ENCODE measurements at places on chromosomes 7 and 10. TPM values are rescaled to one million over a fixed set of nuclear protein-coding genes. Genes with fewer than 3 reads are reported as not detected.

GRCh38 chr10:77220150-77220549, 417.5 kb downstream of the KCNMA1 start:
- DNase-seq = no peak

DNA sequence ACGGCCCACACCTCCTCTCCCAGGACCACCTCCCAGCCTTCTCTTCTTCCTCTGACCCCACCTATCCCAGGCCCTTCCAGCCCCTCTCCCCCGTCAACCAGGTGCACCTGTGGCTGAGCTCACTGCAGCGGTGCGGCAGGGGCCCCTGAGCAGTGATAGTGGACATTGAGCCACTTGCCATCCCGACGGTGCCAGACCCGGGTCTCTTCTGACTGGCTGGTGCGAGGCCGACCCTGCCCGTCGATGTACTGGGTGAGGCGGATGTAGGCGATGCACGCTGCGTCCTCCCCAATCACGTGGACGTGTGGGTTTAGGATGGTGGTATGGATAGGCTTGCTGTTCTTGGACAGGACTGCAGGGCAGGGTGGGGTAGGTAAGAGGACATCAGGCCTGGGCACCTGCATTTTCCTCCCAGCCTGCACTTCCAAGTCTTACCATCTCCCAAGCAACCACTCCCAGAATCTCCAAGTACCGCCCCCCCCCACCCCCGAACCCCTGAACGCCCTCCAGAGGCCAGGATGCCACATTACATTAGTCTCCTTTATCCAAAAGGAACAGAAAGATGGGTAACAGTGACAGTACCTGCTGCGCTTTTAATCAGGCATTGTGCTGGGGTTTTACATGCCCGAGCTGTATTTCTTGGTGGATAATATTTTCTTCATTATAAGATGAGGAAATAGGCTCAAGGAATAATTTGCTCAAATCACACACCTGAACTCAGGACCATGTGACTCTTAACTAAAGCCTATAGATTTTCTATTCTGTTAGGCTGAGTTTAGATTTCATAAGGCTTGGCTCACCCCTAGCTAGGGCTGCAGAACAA, 3.7 kb upstream of the NDST2 start:
- DNase-seq = no peak

- DNase-seq = no peak
Measured at GRCh38 chr10:43259213-43259991, 7.5 kb downstream of the RASGEF1A start.

The FGFR2 gene
- 24.4 TPM for total RNA-seq

DNA sequence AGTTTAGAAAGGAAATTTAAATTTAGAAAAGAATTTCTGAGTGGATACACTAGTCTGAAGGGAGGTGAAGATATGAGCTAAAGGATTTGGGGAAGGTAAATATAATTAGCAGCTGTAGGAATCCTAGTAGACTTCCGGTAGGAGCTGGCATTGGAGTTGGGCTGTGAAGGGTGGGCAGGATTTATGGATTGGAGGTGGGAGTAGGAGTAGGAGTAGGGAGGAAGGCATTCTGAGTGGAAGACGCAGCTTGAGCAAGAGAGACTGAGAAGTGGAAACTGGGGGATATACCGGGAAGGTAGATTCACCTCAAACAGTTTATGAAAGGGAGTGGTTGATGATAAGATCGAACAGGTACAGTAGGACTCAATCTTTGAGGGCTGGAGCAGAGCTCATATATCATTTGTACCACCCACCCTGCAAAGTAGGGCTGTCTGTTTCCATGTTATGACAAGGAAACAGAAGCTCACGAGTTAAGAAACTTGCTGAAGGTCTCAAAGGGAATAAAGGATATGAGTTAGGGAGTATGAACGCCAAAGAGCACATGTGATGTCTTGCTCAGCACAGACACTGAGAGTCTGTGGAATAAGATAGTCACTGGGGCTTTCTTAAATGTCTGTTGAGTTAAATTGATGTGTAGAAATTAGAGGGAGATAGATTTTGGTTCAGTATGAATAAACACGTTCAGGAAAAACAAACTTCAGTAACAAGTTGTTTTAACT, 81.6 kb downstream of the RPS24 start:
- DNase-seq = no peak

The CTNNA3 gene
- total RNA-seq = 48.7 TPM

GRCh38 chr7:158633055-158633956, 45.7 kb upstream of the PTPRN2 start:
- no peak for DNase-seq

DNA sequence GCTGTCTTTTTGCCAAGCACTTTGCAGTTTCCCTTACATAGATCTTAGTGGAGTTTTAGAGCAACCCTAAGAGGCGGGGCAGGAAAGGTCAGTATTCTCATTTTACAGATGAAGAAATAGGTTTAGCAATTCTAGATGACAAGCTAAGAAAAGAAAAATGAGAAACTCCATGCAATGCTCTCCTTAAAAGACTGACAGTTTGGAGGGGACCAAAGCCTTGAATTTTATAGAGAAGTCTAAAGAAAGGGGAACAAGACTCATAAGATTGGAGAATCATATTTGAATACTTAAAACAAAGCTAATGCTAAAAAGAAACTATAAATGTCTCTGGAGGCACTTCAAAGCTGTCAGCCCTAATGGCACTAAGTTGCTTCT, 19.6 kb downstream of the CEP55 start:
- DNase-seq = no peak

The NUP205 gene
- total RNA-seq = 26.0 TPM

The SUN1 gene
- total RNA-seq = 124 TPM

DNA sequence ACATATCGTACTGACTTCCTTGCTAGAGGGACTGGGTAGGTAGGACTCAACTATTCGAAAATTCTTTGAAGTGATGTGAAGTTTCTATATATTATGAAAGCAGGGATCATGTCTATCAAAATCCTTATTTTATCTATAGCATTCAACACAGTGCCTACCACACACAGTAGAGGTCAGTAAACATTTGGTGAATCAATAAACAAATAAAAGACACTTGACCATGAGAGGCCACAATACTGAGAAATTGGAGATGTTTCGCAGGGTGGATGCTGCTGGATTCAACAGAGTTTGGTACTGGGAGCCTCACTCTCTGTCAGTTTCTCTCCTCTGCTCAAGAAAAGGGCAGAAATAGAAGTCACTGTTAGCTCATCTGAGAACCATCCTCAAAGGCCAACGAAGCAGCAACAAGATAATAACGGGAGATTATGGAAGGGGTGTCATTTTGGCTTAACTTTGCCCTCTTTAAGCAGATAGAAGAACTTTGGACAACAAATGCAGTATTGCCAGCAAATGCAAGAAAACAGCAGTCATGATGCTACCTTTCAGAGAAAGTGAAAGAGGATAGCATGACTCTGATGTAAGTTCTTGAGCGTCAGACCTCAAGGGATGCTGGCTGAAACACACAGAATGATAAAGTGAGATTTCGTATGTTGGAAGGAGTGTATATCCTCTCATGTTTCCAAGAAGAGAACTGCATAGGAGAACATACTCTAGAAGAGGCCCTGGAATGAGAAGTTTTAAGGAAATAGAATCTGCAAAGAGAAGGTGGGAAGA, 107.6 kb downstream of the SEMA3E start:
- DNase-seq = no peak

The ADAM22 gene
- total RNA-seq = 3.1 TPM

- no peak for DNase-seq
Measured at GRCh38 chr10:31145986-31146385, 114.3 kb upstream of the ZNF438 start.
